Aorta (tissue), 5 donors: ENCODE measurements at places on chromosomes 11 and 22. TPM values are rescaled to one million over a fixed set of nuclear protein-coding genes. Genes with fewer than 3 reads are reported as not detected.

The GAS2 gene
- 2.1 TPM for total RNA-seq

The INS gene
- 2.1 TPM for total RNA-seq

The CRYAB gene
- total RNA-seq, result 323 TPM

The SOX6 gene
- 11.8 TPM for total RNA-seq

The CALCA gene
- not detected for total RNA-seq

The IL10RA gene
- total RNA-seq, result 59.2 TPM

The PGR gene
- total RNA-seq, result 14.1 TPM

The SULT4A1 gene
- total RNA-seq, result not detected

The PATE2 gene
- not detected for total RNA-seq

The ROBO4 gene
- total RNA-seq, result 19.7 TPM

- DNase-seq, result no peak
Observed at GRCh38 chr11:65341856-65342255, 8.2 kb downstream of the DPF2 start.

DNA sequence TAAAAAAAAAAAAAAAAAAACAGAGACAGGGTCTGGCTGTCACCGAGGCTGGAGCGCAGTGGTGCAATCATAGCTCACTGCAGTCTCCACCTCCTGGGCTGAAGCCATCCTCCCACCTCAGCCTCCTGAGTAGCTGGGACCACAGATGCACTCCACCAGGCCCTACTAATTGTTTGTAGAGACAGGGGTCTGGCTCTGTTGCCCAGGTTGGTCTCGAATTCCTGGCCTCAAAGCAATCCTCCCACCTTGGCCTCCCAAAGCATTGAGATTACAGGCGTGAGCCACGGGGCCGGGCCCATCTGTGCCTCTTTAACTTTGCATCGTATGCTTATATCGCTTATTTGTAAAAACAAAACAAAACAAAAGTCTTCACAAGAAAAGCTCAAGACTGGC lies 3.1 kb downstream of the CPT1A start:
- no peak for DNase-seq

GRCh38 chr11:88489030-88489429 lies 151.5 kb upstream of the CTSC start:
- no peak for DNase-seq

GRCh38 chr11:133815636-133816035 lies 29.7 kb downstream of the SPATA19 start:
- no peak for DNase-seq

- no peak for DNase-seq
Observed at GRCh38 chr11:120142441-120143100, 4.7 kb upstream of the TRIM29 start.

- no peak for DNase-seq
Observed at GRCh38 chr11:128135451-128135850, 451.9 kb downstream of the ETS1 start.

DNA sequence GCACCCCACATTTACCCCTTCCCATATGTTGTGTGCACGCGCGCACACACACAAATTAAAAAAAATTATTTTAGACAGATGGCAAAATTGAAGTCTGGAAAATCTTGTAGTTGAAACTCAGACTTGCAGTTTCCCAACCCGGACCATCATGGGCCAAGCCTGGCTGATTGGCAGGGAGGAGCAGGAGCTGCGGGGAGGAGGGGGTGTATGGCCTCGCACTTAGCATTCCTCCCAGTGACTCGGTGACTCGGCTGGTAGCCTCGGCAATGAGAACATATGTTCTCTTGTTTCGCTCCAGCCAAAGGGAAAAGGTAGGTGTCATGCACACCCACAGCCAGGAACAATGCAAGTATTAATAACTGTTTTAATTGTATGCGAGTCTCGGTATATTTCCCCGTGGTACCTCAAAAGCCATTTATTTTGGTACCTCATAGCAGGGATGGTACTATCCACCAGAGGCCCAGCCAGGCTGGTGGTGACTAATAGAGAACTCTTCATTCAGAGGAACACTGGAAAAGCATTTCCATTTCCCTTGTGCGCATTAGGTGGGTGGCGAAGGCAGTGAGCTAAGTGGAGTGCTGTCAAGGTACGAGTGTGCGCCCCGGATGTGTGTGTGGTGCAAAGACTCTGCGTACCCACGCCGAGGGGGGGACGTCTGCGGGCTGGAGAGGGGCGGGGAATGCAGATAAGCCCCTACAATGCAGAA lies 92.5 kb downstream of the DSCAML1 start:
- DNase-seq, result no peak

DNA sequence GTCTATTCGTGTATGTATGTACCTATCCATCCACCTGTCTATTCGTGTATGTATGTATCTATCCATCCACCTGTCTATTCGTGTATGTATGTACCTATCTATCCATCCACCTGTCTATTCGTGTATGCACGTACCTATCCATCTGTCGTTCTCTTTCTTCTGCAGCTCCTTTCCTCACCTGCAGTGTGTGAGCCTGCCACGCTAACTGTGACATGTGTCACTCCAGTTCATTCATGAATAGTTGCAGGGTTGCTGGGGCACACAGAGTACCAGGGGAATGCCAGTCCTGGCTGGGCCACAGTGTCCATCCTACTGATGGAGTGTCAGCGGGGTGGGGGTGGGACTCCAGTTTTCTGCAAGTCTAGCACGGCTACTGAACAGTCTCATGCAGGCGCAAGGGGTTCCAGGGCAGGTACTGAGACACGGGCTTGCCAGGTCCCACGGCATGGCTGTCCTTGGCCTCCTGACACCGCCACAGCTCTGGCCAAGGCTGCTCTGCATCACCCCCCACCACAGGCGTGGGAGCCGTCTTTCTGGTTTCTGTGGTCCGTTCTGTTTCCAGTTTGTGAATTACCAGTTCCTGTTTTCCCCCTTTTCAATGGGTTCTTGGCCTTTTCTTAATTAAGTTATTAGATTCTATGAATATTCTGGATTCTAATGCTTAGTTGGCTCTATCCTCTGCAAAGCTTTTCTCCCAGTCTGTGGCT lies 88.8 kb upstream of the CLDN5 start:
- DNase-seq, result no peak

GRCh38 chr11:16454289-16454863 lies 98.0 kb upstream of the SOX6 start:
- DNase-seq, result no peak

DNA sequence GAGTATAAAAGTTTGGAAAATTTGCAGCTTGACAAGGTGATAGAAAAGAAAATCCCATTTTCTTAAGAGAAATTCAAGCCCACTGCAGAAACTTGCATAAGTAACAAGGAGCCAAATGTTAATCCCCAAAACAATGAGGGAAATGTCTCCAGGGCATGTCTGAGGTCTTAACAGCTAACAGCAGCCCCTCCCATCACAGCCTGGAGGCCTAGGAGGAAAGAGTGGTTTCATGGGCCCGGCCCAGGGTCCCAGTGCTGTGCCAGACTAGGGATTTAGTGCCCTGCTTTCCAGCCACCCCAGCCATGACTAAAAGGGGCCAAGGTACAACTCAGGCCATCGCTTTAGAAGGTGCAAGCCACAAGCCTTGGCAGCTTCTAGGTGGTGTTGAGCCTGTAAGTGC lies 123.7 kb upstream of the TRPC6 start:
- DNase-seq, result no peak

DNA sequence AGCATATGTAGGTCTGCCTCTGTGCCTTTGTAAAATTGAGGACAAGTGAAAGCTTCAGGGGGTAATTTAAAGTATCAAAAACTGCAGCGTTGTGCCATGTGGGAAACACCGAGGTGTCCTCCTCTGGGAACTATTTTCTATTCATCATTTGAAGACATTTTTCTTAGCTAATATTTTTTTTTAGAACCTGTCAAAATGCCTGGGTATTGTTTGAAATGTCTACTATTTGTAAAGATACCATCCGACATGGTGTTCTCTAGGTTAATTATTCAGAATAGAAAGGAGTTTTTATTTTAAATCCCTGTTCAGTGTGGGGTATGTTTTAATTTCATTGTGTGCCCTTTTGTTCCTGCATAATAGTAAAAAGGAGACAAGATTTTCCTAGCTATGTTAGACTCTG lies 490.8 kb downstream of the NELL1 start:
- no peak for DNase-seq

GRCh38 chr11:113396690-113397089 lies 9.1 kb downstream of the ANKK1 start:
- no peak for DNase-seq

GRCh38 chr11:44970293-44970692 lies 19.6 kb upstream of the TP53I11 start:
- no peak for DNase-seq

GRCh38 chr11:34640050-34640923 lies 19.4 kb downstream of the EHF start:
- DNase-seq, result no peak

DNA sequence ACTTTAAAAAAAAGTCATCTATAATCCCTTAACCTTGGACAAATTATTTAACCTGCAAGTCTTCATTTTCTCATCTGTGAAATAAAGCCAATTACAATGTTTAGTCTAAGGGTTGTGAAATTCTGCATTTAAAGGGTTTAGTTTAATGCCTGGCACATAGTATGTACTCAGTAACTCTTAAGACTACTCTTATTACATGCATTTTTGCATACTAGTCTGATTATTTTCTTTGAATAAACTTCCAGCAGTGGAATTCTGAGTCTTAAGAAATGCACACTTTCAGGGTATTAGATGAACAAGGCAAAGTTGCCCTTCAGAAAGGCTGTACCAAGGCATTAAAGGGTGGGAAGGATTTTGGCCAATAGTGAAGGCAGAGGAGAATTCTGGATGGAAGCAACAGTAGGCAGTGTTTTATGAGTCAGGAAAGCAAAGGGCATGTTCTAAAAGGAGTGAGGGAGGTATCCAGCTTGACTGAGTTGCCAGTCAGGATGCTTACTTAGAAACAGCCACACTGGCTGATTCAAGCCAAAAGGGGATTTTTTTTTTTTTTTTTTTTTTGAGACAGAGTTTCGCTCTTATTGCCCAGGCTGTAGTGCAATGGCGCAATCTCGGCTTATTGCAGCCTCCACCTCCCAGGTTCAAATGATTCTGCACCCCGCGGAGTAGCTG lies 50.5 kb downstream of the SWAP70 start:
- no peak for DNase-seq

GRCh38 chr11:101600924-101601323 lies 17.1 kb upstream of the TRPC6 start:
- DNase-seq, result no peak

DNA sequence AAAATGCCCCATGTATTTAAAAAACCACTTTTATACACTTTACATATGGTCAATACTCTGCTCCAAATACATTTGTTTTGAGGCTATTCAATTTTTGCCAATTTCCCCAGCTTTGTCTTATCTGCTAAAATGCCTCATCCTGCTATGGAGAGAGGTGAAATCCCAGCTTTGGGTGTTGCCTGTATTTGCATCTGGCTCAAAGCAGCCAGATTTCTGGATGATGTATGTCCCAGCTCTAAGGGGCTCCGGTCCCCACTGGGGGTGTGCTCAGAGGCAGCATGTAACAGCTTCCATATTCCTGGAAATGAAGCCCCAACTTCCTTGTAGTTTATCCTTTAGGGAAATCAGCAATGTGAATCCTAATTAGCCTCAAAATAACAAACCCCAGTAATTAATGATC lies 59.5 kb downstream of the WT1 start:
- no peak for DNase-seq

- peak; percentile 73 for DNase-seq
Observed at GRCh38 chr11:131867457-131868257, 497.2 kb downstream of the NTM start.

DNA sequence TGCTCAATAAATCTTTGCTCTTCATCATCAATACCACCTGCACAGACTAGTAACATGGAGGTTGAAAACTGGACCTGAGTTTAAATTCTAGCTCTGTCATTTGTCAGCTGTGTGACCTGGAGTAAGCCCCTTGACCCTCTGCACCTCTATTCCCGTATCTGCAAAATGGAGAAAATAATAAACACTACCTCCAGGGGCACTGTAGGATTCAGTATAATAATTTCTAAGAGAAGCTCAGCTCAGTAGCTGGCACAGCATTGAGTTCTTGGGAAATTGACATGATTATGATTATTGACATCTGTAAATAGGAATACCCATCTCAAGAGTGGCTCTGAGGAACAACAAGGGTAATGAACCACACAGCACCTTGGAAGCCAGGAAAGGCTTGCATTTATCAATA lies 78.4 kb downstream of the MN1 start:
- no peak for DNase-seq

DNA sequence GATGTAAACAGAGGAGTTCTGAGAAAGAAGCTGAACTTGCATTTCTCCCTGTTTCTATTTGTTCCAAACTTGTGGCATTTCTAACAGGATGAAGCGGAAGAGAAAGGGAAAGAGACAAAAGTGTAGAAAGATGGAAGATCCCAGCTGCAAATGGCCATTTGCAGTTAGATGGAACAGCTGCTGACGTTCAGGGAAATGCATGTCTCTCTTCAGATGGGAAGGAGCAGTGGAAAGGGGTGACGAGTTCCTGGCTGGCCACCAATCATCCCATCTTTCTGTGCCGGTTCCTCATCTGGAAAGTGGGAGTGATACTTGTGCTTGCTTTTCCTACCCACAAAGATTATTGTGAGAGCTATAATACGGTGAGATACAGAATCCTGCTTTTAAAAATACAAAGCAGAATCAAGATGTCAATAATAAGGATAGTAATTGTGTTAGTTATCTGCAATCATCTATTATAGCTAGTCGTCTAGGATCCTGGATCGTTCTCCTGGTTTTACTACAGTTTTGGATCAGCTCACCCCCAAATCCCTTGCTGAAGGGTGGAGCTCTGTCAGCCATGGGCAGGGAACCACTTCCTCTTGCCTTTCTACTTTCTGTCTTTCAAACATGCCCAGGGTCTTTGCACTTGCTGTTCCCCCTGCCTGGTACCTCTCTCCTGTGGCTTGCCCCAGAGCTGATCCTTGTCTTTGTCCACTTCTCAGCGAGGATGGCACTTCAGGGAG lies 1.2 kb upstream of the TIMP3 start:
- DNase-seq, result no peak

DNA sequence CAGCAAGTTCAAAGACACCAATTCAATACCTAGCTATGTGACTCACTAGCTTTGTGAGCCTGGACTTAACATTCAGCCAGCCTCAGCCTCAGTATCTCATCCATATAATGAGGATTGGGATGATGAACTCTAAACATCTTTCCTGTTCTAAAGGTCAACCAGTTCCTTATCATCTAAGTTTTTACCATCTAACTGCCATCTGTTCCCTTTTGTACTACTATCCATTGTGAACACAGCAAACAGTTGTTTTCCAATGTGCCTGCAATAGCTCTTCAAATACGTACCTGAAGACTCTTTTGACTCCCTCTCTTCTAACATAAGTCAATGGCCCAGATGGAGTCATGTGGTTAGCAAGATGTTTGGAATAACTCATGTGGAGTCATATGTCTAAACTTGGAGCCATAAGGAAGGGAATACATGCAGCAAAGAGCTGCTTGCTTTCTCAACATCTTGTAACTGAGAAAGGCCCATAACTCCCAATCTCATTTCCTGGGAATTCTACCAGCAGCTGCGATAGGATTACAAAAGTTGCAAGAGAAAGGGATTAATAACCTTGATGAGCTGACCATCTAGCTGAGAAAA lies 19.4 kb downstream of the SYTL2 start:
- DNase-seq, result no peak
